ENCODE measurements at places on chromosomes 6 and 20.

DNA sequence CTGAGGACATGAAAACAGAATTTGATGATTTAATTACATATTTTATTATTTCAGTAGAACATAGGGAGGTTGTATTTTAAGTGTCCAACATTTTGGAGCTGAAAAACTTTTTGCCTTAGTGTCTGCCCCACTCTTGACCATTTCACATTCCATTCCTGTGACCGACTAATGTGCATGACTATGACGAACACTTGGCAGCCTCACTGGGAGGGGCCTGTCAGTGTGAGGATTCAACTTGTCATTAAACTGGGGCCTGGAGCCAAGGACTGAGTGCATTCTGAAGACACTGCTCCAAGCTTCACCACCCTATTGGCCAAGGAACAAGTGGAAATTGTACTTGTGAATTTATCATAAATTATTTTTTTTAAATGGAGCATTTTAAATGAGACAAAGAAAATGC is 661.3 kb downstream of the BCKDHB start:
- DNase-seq, result no peak

- DNase-seq, result no peak
These were observed 4.7 kb downstream of the JPH2 start for GRCh38 chr20:44182135-44182765.

DNA sequence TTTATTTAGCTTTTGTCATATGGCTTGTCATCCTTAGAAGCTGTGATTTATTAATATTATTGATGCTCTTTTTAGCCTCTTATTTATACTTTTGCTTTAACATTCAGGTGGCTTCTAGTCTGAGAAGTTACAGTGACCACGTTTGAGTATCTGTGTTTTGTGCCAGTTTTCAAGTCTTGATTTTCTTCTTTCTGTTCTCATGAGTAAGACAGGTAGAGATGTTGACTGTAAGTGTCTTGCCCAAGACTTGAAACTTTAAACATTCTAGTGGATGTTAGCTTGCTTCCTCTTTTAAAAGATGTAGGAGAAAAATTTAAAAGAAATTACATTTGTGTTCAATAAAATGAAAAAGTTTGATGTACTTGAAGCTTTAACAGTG is 122.6 kb downstream of the LRRC1 start:
- no peak for DNase-seq

GRCh38 chr6:33427585-33428223 is 7.8 kb downstream of the SYNGAP1 start:
- DNase-seq, result no peak

- DNase-seq, result no peak
These were observed 3.4 kb downstream of the MED20 start for GRCh38 chr6:41917528-41917927.

DNA sequence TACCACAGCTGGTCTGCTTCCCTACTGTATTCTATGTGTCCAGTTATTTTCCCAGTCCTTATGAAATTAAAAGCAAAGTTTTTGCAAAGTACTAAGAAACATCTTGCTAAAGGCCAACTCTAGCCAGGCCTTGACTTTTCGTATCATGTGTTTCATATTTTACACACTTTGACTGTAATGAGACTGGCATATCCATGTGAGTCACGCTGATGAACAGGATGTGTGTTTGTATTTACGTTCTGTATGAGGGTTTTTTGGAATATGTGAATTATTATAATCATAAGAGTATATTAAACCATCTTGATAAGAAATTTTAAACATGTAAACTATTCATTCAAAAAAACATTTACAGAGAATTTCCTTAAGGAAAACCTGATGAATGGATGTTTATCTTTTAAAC is 59.7 kb downstream of the EYA4 start:
- DNase-seq, result no peak

- DNase-seq, result no peak
These were observed 28.4 kb downstream of the BRPF3 start for GRCh38 chr6:36224918-36225461.

GRCh38 chr6:128240024-128240428 is 280.4 kb downstream of the PTPRK start:
- no peak for DNase-seq

DNA sequence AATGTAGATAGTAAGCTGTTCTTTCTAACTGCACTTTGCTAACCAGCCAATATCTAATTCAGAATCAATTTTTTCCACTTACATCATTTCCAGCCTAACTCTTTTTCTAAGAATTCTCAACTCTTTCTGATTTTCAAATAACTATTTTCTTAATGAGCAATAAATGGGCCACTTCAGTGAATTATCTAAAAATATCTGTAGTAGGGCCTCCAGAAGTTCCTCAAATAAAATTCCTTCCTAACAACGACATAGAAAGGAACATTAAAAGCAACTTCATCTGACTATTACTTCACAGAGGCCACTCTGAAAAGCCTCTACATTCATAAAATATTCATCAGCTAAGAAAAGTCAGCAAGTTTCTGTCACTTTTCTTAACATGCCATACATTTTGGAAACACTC is 4.8 kb downstream of the COL12A1 start:
- DNase-seq, result no peak

GRCh38 chr6:34391473-34391785 is 1.0 kb downstream of the NUDT3 start:
- no peak for DNase-seq

DNA sequence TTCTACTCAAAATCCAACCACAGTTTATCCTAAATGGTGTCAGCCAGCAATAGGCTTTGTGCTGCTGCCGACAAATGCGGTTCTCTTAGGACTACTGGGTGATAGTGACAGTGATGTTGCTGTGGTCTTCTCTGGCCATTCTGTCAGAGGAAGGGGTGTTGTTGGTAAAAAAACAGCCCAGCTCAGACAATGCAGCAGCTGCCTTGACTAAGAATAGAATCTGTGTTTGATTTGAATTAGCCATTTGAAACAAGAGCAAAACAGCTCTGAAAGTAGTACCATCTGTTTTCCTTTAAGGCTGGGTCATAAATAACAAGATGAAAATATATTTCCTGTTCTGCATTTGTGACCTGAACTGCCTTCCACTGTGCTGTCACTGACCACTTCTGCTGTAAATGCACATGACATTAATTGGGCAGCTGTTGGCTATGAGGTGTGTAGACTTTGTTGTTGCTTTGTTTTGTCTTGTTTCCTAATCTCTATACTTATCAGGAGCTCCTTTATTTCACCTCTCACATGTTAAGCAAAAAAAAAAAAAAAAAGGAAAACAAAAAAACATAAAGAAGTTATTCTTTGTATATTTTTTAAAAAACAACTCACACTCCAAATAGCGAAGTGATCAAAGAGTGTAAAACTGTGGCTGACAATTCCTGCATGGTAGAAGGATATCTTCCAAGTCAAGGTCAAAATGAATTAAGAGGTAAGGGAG is 497.8 kb upstream of the ARID1B start:
- DNase-seq, result no peak

- no peak for DNase-seq
These were observed 158.3 kb upstream of the RUNX2 start for GRCh38 chr6:45169815-45170214.

GRCh38 chr20:62740286-62741141 is 31.9 kb downstream of the NTSR1 start:
- DNase-seq, result no peak

GRCh38 chr6:45614488-45615285 is 237.0 kb upstream of the SUPT3H start:
- no peak for DNase-seq

DNA sequence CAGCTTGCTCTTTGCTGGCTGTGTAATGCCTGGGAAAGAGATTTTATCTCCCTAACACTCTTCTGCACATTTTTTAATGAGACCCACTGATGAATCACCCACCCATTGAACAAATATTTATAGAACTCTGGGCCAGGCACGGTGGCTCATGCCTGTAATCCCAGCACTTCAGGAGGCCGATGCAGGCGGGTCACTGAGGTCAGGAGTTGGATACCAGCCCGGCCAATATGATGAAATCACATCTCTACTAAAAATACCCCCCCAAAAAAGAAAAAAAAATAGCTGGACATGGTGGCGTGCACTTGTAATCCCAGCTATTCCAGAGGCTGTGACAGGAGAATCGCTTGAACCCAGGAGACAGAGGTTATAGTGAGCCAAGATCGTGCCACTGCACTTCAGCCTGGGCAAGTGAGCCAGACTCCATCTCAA is 82.1 kb upstream of the SIRPA start:
- DNase-seq, result no peak

- no peak for DNase-seq
These were observed 56.5 kb upstream of the ADTRP start for GRCh38 chr6:11835065-11835464.

- DNase-seq, result no peak
These were observed 298.5 kb upstream of the TBX18 start for GRCh38 chr6:85062884-85063283.

DNA sequence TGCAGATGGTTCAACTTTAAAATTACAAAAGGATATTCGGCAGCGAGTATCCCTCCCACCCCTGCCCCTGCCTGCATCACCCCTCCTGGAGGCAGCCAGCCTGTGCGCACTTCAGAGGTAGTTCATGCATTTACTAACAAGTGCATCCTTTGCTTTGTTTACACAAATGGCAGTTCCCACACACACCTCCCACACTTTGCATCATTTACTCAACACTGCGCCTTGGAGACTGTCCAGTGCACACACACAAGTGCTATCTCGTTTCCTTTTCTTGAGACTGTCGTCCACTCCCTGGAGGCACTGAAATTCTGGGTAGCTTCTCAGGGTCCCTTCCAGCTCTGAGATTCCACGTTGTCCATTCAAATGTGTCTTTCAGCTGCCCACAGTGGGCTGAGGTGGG is 53.1 kb upstream of the VSX1 start:
- no peak for DNase-seq

DNA sequence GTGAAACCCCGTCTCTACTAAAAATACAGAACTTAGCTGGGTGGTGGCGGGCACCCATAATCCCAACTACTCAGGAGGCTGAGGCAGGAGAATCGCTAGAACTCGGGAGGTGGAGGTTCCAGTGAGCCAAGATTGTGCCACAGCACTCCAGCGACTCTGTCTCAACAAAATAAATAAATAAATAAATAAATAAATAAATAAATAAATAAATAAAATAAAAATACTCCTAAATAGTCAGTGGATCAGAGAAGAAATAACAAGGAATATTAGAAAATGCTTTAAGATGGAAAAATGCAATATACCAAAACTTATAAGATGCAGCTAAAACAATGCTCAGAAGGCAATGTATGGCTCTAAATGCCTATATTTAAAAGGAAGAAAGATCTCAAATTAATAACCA is 39.0 kb upstream of the SASH1 start:
- DNase-seq, result no peak

DNA sequence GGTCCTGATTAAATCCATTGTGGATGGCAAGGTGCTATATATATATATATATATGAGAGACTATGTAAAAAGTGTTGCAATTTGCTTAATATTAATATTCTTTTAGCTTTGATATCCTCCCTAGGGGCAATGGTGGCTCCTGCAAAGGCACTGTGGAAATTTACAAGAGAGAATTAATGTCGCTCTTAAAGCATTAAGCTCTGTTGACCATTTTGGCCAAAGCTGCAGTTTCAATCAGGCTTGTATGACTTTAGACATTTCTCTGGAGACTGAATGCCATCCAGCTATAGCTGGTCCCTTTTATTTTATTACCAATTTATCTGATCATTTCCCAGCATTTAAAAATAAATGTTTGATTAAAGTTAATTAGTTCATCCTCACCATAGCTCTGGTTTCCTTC is 155.3 kb downstream of the JARID2 start:
- DNase-seq, result no peak

GRCh38 chr6:45075246-45075645 is 252.9 kb upstream of the RUNX2 start:
- DNase-seq, result no peak

DNA sequence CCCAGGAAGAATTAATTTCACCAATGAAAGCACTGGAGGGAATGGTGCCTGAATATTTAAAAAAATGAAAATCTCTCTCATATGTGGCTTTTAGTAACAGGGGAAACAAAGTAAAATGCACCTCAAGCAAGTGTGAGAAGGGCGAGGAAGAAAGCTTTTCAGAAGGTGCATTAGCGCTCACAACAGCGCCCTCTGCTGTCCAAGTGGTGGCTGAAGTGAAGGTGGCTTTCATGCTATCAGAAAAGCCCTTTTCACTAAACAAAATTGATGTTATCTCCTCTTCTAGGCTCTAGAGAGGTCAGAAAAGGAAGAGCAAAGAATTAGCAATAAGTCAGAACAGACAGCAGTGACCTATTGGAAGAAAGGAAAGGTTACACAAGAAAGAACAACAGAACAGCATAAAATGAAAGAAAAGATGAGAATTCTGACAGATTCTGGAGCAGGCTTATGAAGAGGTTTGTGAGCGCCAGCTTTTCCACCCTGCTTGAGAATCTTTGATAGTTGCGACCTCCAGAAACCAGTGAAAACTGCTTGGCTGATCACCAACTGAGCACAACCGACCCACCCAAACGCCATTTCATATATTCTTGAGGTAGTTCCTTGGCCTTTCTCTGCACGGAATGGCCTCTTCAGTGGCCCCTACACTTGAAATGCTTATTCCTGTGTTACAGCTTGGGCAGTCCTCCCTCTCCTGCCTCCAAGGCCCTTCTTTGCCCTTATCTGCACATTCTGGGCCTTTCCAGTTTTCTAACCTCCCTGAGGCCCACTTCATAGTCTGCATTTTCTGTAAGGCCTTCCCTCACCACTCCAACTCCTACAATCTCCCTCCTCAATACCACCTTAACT is 45.3 kb downstream of the SMLR1 start:
- DNase-seq, result no peak

GRCh38 chr6:123338394-123338793 is 298.4 kb downstream of the TRDN start:
- DNase-seq, result no peak

DNA sequence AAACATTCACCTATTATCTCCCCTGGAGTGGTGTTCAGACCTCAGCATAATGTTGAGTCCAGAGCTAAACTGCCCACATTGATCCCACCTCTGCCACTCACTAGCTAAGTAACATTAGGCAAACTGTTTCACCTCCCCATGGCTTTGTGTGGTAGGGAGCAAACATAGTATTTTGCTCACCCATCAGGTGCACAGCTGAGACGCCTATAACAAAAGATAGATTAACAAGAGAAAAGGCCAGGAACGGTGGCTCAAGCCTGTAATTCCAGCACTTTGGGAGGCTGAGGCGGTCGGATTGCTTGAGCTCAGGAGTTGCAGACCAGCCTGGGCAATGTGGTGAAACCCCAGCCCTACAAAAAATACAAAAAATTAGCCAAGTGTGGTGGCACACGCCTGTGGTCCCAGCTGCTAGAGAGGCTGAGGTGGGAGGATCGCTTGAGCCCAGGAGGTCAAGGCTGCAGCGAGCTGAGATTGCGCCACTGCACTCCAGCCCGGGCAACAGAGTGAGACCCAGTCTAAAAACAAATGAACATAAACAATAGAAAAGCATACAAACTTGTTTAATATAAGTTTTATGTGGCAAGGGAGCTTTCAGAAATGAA is 91.6 kb downstream of the MAP3K7 start:
- DNase-seq, result no peak
